ENCODE measurements at places on chromosomes 12 and 14. TPM values are rescaled to one million over a fixed set of nuclear protein-coding genes. Genes with fewer than 3 reads are reported as not detected.

- H3K27ac ChIP-seq, result no peak overlapping the region
- H3K4me1 ChIP-seq, result no peaks in the 10 kb centered on the region
- no peaks in the 10 kb centered on the region for H3K36me3 ChIP-seq
- no peak for DNase-seq
- H3K27me3 ChIP-seq, result peaks cover 2% of the 10 kb centered on the region
Observed at GRCh38 chr14:94545131-94545841, 16.0 kb upstream of the SERPINA4 start.

- no peaks in the 10 kb centered on the region for H3K4me1 ChIP-seq
- H3K36me3 ChIP-seq, result peaks cover 75% of the 10 kb centered on the region
- no peaks in the 10 kb centered on the region for H3K27me3 ChIP-seq
Observed at GRCh38 chr14:61545726-61546455, 149.4 kb upstream of the HIF1A start.

- no peaks in the 10 kb centered on the region for H3K36me3 ChIP-seq
- H3K27me3 ChIP-seq, result no peaks in the 10 kb centered on the region
- peaks cover 18% of the 10 kb centered on the region for H3K4me1 ChIP-seq
Observed at GRCh38 chr12:96314723-96315122, 85.5 kb downstream of the CDK17 start.

DNA sequence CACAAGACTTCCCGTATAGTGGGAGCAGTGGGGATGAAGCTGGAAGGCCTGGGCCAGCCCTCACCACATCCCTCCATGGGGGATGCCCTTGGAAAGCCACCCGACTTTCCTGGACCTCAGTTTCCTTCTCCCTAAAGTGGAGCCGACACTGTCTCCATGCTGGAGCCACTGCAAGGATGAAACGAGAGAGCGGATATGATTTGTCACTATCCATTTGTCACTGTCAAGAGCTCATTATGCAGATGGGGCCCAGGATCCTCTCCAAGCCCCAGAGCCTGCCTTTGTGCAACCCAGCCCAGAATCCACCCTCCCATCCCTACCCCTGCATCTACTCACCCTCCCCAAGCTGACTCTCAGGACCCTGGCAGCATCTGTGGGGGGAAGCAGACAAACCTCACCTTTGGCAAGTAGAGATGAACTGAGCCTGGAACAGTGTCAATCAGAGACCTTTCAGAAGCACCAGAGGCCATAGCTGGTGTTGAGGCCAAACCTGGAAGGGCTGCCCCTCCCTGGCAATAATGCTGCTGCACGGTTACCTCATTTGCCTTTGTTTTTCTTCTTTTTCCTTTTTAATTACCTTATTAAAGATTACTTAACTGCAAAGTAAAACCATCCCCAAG is 287.7 kb upstream of the RTL1 start:
- H3K27me3 ChIP-seq, result no peaks in the 10 kb centered on the region
- no peaks in the 10 kb centered on the region for H3K4me1 ChIP-seq

DNA sequence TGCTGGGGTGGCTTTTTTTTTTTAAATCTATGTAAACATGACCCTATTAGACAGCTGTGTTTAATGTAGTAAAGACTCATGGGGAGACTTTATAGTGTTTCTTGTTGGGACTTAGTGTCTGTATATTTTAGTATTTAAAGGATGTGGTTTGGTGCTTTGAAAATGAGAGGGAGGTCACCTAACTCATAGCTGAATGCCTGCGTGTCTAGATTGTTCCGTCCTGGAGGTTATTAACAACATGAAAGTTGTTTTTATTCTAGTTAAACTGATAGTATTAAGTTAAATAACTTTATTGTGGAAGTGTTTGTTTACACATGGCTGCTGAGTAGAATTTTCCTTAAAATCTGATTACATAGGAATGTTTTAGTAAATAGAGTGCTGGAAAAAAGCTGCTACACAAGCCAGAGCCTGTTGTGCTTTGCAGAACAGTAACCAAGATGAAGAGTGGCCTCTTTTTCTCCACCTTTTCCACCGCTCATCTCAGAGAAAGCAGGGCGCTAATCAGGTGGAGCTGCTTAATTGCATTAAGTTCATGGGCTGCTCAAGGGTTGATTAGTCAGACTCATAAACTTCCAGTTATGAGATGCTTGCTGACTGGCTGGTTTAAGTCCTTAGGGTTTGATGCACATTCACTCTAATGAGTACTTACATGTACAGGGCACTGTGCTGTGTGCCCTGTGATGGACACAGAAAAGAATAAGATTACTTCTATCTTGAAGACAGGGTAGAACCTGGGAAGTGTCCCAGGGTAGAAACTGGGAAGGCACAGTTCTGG is 62.7 kb downstream of the FBXO34 start:
- peaks cover 70% of the 10 kb centered on the region for H3K4me1 ChIP-seq
- no peaks in the 10 kb centered on the region for H3K36me3 ChIP-seq
- peak overlapping the region; percentile 66 for H3K27ac ChIP-seq
- no peak for DNase-seq
- H3K27me3 ChIP-seq, result no peaks in the 10 kb centered on the region
- peak overlapping the region; percentile 33 for H3K4me3 ChIP-seq

GRCh38 chr12:121391619-121392324 is 8.1 kb upstream of the RNF34 start:
- no peak overlapping the region for H3K27ac ChIP-seq
- no peak for DNase-seq
- no peaks in the 10 kb centered on the region for H3K4me1 ChIP-seq
- no peaks in the 10 kb centered on the region for H3K27me3 ChIP-seq

DNA sequence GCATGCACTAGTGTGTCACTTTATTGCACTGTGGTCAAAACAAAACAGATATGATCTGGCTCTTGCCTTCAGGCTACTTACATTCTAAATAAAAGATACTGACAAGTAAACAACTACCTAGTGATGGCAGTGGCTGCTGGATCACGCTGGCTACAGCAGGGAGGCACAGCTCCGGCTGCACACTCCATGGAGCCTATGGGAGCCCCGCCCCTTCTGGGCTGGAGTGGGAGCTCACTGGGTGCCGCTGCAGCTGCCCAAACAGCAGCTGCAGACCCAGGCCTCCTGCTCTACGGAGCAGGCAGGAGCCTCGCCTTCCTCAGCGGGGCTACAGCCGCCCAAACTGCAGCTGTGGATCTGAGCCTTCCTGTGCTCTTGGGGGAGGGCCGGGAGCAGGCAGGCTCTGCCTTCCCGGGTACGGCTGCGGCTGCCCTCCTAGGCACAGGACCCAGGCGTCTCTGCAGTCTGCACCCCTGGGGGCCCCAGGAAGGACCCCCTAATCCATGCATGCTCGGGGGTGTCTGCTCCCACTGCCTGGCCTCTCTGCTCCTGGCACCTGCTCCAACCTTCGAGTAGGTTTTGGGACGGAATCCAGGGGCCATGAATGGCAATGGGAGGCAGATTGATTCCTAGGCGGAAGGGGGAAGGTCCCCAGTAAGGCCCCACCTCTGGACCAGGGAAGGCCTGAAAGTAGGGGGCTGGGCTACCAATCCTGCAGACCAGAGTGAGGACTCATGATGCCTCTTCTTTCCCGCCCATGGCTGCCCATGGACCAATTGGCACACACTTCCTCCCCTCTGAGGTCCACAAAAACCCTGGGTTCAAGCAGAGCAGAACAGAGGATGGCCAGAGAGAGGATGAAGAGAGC is 253.1 kb downstream of the ANO6 start:
- no peak overlapping the region for H3K4me3 ChIP-seq
- H3K4me1 ChIP-seq, result peaks cover 18% of the 10 kb centered on the region
- no peak for DNase-seq
- H3K36me3 ChIP-seq, result no peaks in the 10 kb centered on the region

- no peak for DNase-seq
- H3K4me1 ChIP-seq, result no peaks in the 10 kb centered on the region
- H3K27ac ChIP-seq, result no peak overlapping the region
- no peaks in the 10 kb centered on the region for H3K36me3 ChIP-seq
- no peak overlapping the region for H3K4me3 ChIP-seq
Observed at GRCh38 chr14:36362648-36363047, 42.2 kb upstream of the MBIP start.

- H3K36me3 ChIP-seq, result no peaks in the 10 kb centered on the region
- peaks cover 5% of the 10 kb centered on the region for H3K4me1 ChIP-seq
- no peak for DNase-seq
- H3K27me3 ChIP-seq, result no peaks in the 10 kb centered on the region
- no peak overlapping the region for H3K4me3 ChIP-seq
Observed at GRCh38 chr14:94021001-94021400, 5.1 kb upstream of the OTUB2 start.

DNA sequence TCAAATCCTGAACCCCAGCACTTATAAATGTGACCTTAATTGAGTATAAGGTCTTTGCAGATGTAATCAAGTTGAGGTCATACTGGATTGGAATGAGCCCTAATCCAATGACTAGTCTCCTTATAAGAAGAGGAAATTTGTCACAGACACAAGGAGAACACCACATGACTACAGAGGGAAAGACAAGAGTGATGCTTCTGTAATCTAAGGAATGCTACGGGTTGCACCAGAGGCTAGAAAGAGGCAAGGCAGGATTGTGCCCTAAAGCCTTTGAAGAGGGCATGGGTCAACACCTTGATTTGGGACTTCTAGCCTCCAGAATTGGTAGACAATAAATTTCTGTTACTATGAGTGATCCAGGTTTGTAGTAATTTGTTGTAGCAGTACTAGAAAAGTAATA is 135.0 kb downstream of the FOXG1 start:
- no peak overlapping the region for H3K27ac ChIP-seq
- no peaks in the 10 kb centered on the region for H3K27me3 ChIP-seq
- no peaks in the 10 kb centered on the region for H3K36me3 ChIP-seq
- H3K4me1 ChIP-seq, result no peaks in the 10 kb centered on the region
- no peak for DNase-seq
- H3K4me3 ChIP-seq, result no peak overlapping the region

- no peak overlapping the region for H3K4me3 ChIP-seq
- no peaks in the 10 kb centered on the region for H3K4me1 ChIP-seq
- no peaks in the 10 kb centered on the region for H3K36me3 ChIP-seq
- H3K27ac ChIP-seq, result no peak overlapping the region
- H3K27me3 ChIP-seq, result no peaks in the 10 kb centered on the region
Observed at GRCh38 chr14:71783088-71783487, 149.1 kb upstream of the RGS6 start.

DNA sequence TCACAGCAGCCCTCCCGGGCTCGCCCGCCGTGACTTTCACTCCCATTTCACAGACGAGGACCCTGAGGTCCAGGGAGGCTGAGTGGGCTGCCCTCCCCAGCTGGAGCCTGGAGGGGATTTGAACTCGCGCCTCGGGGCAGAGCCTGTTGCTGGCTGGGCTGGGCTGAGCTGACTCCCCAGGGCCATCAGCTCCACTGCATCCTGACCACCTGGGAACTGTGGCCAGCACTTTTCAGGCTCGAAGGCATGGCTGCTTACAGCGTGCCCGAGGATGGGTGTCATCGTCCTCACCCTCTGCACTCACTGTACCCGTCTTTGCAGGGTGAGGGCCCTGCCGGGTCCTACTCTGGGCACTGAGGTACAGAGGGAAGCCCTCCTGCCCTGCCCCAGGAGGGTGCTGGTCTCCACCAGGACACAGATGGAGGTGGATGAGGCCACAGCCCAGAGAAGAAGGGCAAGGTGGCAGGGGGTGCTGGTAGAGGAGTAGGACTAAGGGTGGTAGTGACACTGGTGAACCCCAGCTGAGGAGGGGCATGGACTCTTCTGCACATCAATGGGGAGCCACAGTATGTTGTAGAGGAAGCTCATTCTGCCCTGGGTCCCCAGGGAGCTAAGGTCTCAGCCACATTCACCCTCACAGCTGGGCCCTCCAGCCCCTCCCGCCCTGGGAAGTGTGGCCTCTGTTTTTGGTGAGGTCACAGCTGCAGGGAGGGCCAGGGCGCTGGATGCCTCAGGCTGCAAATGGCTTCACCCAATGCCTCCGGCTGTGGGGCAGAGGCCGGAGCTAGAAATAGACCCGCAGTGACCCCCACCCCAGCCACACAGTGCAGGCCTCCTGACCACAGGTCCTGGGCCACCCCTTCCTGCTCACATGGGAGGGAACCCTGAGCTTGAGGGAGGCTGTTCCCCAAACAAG is 365.1 kb upstream of the SFSWAP start:
- H3K4me1 ChIP-seq, result no peaks in the 10 kb centered on the region
- no peak for DNase-seq
- no peak overlapping the region for H3K4me3 ChIP-seq
- no peaks in the 10 kb centered on the region for H3K27me3 ChIP-seq
- no peak overlapping the region for H3K27ac ChIP-seq

DNA sequence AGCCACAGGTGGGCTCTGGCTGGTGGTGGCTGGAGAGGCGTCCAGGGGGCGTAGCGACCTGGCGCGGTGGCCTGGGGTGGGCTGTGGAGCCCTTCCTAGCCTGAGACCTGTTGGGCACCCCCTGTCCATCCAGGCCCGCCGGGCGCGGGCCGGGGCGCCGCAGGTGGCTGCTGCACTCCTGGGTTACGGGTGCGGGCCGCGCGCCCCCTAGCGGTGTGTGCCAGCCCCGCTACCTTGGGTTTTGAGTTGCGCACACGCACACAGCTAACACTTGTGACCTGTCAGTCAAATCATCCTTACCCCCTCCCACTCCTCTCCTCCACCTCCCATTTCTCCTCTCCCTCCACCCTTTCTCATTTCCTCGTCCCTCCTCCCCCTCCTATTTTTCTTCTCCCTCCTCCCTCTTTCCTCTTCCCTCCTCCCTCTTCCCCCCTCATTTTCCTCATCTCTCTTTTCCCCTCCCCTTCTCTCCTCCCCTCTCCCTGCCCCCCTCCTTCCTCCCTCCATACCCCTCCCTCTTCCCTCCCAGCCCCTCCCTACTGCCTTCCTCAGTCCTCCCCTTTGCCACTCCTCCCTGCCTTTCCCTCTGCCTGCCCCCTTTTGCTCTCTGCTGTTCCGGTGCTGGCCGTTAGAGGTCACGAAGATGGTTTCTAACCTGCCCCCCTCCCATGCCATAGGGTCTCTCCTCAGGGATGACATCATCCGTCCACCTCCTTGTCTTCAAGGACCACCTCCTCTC is 2.3 kb downstream of the MEG3 start:
- no peak overlapping the region for H3K27ac ChIP-seq
- no peak for DNase-seq
- no peaks in the 10 kb centered on the region for H3K36me3 ChIP-seq

GRCh38 chr14:77045238-77046162 is 17.0 kb upstream of the IRF2BPL start:
- no peaks in the 10 kb centered on the region for H3K36me3 ChIP-seq
- H3K4me1 ChIP-seq, result peaks cover 59% of the 10 kb centered on the region
- H3K27ac ChIP-seq, result no peak overlapping the region
- no peak for DNase-seq
- no peak overlapping the region for H3K4me3 ChIP-seq

DNA sequence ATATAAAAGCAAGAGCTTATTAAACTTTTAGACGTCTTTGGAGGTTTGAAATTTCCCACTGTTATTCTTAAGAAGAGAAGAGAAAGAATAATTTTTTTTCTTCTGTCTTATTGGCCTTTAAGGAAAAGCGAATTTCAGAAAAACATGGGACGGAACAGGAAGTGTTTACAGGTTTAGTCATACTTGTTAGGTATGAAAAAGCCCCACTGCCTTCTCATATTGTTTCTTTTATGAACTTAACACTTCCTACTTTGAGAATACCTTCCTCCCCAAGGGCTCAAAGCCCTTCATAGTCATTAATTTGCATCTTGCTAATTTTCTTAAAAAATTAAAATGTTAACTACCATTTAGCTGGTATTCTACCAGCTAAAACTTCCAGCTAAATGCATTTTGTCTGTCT is 82.0 kb downstream of the ETV6 start:
- H3K27me3 ChIP-seq, result no peaks in the 10 kb centered on the region
- peaks cover 63% of the 10 kb centered on the region for H3K4me1 ChIP-seq
- no peaks in the 10 kb centered on the region for H3K36me3 ChIP-seq
- peak overlapping the region; percentile 55 for H3K4me3 ChIP-seq

GRCh38 chr14:33914676-33915516 is 36.0 kb downstream of the EGLN3 start:
- no peak overlapping the region for H3K27ac ChIP-seq
- H3K27me3 ChIP-seq, result no peaks in the 10 kb centered on the region
- no peaks in the 10 kb centered on the region for H3K4me1 ChIP-seq

- no peaks in the 10 kb centered on the region for H3K36me3 ChIP-seq
- no peak for DNase-seq
- H3K27me3 ChIP-seq, result no peaks in the 10 kb centered on the region
- H3K4me1 ChIP-seq, result no peaks in the 10 kb centered on the region
Observed at GRCh38 chr12:64025174-64025958, 180.9 kb downstream of the SRGAP1 start.

Gene ASCL1
- total RNA-seq, result not detected

Gene MMP19
- 0.29 TPM for total RNA-seq

Data from CD8-positive, alpha-beta memory T cell (primary cell).